ENCODE measurements at places on chromosomes 16 and 17.

DNA sequence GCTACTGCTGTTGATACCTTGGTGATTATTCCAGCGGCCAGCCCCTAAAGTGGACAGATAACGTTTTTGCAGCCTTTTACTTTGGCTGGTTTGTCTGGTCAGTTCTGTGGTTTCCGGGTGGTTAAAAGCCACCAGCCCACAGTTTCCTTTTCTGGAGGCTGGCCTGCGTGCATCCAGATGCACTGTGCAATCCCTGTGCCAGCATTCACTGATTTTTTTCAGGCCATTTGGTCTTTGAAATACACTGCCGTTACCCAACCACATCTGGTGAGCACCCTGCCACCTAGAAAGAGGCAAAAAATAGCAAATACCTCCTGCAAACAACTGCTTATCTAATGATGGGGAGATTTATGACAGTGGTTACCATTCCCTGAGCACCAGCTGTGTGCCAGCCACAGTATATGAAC, 797 bp downstream of the NUDT7 start:
- no peak for DNase-seq

DNA sequence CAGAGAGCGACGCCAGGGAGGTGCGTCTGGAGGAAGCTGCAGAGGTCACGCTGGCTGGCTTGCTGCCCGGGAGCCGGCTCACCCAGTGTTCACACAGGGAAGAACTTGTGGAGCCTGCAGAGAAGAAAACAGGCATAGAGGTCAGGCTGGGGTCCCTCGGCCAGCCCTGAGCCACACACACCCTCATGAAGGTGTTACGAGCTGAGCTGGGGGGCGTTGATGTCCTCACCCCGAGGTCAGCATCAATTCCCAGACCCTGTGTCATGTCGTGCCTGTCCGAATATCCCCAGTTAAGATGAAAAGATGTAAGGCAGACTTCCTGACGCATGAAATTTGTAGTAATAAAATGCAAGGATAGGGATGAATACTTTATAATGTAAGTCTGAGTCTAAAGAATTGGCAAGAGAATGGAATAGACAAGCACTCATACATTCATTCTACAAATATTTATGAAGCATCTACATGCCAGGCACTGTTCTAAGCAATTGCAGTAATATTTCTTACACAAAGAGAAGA, 77.1 kb downstream of the USP31 start:
- DNase-seq, result no peak

GRCh38 chr17:49406421-49407061, 8.1 kb downstream of the PHB1 start:
- DNase-seq, result no peak

DNA sequence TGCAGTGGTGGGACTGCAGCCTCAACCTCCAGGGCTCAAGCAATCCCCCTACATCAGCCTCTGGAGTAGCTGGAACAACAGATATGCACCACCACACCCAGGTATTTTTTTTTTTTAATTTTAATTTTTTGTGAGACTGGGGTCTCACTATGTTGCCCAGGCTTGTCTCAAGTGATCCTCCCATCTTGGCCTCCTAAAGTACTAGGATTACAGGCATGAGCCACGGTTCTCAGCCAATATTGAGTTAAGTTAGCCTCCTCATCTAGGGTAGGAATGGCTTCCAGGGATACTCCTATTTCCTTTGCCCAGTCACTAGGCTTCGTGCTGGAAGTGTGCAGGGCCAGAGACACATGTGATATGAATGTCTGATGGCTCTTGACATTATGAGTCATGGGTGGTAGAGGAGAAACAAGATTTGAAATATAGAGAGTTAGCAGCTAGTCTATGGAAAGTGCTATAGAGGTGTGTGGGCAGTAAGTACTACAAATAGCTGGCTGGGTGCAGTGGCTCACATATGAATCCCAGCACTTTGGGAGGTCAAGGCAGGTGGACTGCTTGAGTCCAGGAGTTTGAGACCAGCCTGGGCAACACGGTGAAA, 8.0 kb upstream of the HES7 start:
- DNase-seq, result no peak

DNA sequence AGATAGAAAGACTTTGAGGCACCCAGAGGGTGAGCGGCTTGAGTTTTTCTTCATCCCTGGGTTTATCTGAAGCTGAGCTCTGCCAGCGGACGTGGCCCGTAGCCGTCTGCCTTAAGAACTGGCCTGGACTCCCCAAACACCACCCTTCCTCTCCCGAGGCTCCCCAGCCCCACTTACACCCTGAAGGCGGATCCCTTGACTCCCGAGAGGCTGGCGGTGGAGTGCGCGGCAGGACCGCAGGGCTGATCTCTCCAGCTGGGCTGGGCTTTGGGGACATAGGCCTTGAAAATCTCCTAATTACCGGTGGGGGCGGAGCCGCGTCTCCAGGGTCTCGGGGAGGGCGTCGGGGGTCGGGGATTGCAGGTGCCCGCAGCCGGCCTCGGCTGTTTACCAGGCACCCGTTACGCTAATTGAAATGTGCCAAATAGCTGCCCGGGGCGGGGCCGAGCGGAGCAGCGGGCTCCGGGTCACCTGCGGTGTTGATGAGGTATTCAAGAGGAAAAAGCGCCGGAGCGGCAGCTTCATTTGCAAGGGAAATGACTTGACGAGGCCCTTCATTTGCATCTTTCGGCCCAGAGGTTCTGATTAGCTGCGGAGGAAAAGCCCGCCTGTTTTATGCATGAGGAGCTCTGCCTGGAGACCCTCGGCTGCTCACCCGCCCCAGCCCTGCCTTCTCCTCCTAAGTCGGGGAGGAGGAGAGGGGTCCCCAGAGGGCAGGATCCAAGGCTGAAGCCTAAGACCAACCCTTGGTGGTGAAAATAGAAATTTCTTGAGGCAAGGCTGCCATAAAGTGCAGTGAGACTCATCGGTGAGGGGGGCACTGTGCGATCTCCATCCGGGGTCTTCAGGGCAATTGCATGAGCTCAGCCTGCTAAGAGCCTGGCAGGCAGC, 100.7 kb downstream of the MGAT5B start:
- no peak for DNase-seq

GRCh38 chr17:63002625-63003024, 36.6 kb downstream of the TANC2 start:
- no peak for DNase-seq

DNA sequence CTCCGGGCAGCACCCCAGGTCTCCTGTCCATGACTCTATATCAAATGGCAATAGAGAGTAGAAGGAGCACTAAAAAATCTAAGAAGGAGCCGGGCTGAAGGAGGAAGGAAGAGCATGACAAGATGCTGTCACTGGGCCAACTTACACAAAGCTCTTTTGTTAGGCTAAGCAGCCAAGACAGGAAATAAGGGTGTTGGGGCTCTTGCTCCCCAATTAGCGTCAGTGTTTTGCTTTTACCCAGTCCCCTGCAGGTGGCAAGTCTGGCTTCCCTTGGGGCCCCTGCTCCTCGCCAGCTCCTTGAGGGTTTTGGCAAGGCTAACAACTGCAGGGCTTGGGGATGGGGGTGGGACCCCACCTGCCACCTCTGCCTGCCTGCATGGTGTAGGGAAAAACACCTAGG, 120.5 kb downstream of the CCT6B start:
- no peak for DNase-seq

DNA sequence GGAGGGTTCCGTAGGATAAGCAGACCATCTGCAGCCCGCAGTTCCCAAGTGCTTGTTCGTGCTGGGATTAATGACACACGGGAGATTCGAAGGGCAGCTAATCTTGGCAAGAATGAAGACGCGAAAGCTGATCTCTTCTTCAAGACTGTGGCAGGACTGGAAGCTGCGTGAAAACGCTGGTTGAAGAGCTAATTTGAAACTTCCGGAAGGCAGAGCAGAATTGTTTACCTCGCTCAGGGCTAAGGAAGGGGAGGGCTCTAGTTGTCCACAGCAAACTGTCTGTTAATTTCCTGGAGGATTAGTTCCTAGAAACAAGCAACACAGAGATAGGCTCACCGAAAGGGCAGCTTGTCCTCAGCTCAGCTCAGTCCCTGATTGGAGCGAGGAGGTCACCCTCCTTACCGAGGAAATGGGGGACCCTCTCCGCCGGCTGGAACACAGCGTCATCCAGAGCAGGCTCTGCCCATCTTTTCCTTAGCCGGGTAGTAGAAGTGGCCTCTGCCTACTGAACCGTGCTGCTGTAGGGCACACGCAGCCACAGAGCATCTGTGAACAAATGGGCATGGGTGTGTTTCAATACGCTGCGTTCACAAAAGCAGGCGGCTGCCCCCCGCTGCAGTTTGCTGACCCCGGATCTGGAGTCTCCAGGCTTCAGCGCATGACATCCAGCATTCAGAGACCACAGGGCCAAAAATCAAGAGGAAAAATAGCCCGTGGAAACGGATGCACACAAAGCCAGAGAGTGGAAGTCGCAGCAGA, 16.7 kb upstream of the BAIAP2 start:
- DNase-seq, result no peak

DNA sequence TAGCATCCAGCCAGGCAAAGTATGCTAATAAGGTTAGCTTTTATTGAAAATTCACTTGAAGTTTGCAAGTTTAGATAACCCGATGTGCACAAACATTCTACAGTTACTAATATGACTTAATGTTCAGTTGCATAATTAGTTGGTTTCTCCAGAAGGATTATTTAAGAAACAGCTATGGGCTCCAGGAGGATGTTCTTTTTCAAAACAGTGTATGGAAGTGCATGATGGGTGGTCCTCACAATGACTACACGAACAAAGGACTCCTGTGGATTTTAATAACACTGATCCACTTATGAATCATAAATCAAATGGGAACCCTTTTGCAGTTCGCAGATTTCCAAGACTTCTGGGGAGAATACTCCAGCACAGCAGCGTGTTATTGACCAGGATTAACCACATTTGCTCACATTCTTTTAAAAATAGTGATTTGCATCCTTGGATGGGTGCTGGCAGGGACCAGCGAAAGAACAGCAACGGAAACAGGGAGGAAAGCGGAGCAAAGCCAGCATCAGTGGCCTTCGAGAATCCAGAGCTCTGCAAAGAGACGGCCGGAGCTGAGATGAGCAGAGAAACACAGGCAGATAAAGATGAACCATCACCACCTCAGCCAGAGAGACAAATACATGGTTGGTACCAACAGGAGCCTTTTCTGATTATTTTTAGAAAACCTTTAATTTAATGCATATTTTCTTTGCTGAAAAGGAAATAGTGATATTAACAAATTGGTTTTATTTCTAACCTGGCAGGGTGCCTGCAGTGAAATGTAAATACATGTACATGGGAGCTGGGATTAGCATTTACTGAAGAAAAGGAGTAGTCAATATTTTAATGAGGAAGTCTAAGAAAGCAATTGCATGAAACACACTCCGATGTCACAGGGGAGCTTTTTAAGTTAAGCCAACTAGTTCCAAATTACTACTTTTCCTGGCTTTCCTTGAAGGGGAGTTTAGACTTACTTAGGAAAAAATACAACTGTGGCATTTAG, 623.2 kb upstream of the ZFHX3 start:
- DNase-seq, result no peak

DNA sequence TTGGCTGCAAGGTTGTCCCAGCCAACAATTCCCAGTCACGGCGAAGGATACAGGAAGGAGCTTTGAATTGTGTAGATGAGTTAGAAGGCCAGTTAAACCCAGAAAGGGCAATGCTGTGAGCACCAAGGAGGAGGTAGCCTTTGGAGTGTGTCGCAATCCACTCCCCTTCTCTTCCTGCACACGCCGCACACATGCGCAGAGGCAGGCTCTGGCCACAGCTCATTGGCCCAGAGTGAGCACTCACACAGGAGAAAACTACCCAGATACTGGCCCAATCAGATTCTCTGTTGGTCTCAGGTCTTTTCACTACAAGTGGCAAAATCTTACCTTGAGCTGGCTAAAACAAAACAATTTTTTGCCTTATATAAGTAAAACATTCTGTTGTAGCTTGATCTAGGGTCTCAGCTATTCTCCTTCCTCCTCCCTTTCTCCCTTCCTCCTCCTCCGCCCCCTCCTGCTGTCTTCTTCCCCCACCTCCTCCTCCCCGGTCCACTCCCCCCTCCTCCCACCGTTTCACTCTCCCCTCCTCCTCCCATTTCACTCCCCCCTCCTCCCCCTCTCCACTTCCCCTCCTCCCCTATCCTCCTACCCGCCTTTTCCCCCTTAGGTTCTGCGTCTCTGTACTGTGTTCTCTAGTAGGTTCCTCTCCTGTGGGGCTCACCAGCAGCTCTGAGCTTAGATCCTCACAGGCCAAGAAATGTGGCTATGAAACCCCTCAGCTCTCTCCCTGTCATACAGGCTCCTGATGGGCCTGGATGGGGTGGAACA, 344.9 kb downstream of the CPPED1 start:
- no peak for DNase-seq

- no peak for DNase-seq
These were observed 35.4 kb upstream of the LYRM9 start for GRCh38 chr17:27928587-27928986.

GRCh38 chr16:48949636-48950035, 332.0 kb downstream of the CBLN1 start:
- no peak for DNase-seq

- no peak for DNase-seq
These were observed 12.6 kb downstream of the KCTD2 start for GRCh38 chr17:75059369-75060345.

DNA sequence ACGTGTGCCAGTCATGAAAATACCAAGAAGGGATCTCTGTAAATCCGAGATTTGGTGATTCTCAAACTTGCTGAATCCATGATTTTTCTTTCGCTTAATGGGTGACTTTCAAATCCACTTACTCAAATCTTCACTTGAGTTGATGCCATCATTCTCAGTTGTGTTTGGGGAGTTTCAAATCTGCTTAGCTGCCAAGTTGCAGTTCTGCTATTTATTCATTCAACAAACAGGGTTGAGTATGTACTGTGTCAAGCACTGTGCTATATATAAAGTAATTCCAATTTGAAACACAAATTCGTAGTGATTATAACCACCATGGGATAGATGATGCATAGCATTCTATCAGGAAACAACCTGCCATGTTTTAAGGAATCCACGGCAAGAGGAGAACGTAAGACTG, 394.3 kb downstream of the CDH13 start:
- DNase-seq, result no peak

DNA sequence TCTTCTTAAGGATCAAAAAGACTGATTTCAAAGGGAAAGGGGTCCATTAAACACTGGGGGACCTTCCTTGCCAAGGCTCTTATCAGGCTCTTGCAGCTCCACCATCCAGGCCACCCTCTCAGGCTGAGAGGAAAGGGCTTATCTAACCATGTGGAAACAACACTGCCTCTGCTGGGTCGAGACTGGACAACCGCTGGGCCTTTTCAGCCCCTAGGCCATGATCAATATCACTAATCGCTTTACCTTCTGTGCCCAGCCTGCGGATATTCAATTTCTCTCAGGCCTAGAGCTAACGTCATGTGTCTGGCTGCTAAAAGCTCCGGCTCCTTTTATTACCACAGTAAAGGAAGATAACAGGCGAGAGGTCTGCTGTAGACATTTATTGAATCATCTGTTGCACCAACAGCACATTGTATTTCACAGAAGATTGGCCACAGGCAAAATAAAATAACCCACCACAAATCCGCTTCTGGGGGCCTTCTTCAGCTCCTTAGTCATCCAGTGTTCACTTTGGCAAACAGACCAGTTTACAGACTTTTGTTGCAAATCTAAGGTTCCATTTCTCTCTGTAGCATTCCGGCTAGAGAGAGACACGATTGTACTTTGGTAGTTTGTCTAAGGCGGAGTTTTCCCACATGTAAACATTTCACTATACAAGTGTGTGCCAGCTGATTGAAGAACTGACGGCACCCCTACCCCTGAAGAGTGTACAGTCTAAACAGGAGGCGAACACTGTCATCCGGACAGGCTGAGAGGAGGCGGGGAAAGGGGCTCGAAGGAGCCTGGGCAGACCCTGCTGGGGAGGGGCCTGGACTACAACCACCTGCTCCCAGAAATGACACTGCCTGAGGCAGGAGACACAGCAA, 13.9 kb downstream of the CYB561 start:
- no peak for DNase-seq

Data from activated CD8-positive, alpha-beta memory T cell treated with anti-CD3 and anti-CD28 coated beads for 4 hours (primary cell).